ENCODE measurements at places on chromosomes 7 and 10. TPM values are rescaled to one million over a fixed set of nuclear protein-coding genes. Genes with fewer than 3 reads are reported as not detected.

- no peak overlapping the region for H3K27ac ChIP-seq
- H3K36me3 ChIP-seq, result no peaks in the 10 kb centered on the region
- H3K27me3 ChIP-seq, result no peaks in the 10 kb centered on the region
- H3K4me3 ChIP-seq, result no peak overlapping the region
- no peak for DNase-seq
Measured at GRCh38 chr7:1723254-1723653, 53.2 kb downstream of the ELFN1 start.

Gene RFC2
- total RNA-seq, result 14.6 TPM

GRCh38 chr10:84008878-84009277, 130.4 kb upstream of the GHITM start:
- H3K36me3 ChIP-seq, result no peaks in the 10 kb centered on the region
- peak; percentile 42 for DNase-seq
- H3K4me3 ChIP-seq, result no peak overlapping the region
- H3K27ac ChIP-seq, result no peak overlapping the region
- no peaks in the 10 kb centered on the region for H3K27me3 ChIP-seq

- H3K4me1 ChIP-seq, result peaks cover 8% of the 10 kb centered on the region
- no peak overlapping the region for H3K27ac ChIP-seq
- DNase-seq, result no peak
- H3K36me3 ChIP-seq, result peaks cover 7% of the 10 kb centered on the region
- H3K27me3 ChIP-seq, result no peaks in the 10 kb centered on the region
Measured at GRCh38 chr7:80829527-80829926, 89.3 kb downstream of the SEMA3C start.

Gene EBF3
- total RNA-seq, result 0.77 TPM

- DNase-seq, result no peak
Measured at GRCh38 chr7:77425101-77426051, 9.2 kb upstream of the GSAP start.

DNA sequence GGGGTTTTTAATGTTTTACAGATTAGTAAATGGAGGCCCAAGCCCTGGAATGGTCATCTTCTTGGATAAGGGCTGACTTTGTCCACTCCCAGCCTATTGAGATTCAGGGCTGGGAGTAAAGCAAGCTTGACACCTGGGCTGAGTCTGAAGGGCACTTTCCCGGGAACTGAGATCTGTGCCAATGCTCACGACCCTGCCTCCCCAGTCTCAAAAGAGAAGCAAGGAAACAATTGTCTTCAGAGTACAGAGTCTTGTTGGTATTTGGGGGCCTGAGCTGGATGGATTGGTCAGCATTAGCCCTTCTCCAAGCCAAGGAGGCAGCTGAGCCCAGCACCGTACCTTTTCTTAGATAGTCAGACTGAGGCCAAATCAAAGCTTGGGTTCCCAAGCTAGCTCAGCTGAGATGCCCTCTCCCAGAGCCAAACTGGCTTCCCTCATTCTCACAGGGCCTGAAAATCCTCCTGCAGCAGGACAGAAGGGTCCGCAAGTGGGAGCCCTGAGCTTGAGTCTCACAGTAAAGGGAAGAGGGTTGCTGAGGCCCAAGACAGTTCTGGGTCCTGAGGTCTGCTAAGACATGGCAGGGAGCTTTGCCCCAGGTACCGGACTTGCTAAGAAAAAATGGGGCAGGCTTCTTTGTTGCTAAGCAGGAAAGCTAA, 3.7 kb downstream of the DDIT4 start:
- no peak overlapping the region for H3K4me3 ChIP-seq
- peak overlapping the region; percentile 91 for H3K27ac ChIP-seq
- DNase-seq, result no peak
- H3K4me1 ChIP-seq, result peaks cover 23% of the 10 kb centered on the region

- no peak overlapping the region for H3K4me3 ChIP-seq
- H3K36me3 ChIP-seq, result no peaks in the 10 kb centered on the region
- H3K4me1 ChIP-seq, result no peaks in the 10 kb centered on the region
- DNase-seq, result no peak
Measured at GRCh38 chr10:10462151-10462941, 555.3 kb upstream of the CELF2 start.

DNA sequence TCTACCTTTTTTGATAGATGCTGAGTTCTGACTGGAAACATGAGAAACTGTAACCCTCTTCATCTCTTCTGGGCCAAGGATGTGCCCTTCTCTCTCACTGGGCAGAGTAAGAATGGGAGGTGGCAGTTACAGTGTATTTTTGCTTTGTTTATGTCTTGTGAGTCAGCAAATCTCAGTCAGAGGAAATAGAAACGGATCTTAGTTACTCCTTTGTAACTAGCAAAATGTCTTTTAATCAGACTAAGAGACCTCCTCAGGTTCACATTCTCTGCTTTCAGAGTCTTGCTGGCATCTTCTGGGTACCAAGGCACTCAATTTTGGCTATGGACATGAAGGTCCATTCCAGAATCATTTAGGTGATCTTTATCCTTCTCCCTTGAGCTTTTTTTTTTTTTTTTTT, 70.9 kb downstream of the HHEX start:
- H3K27ac ChIP-seq, result no peak overlapping the region
- DNase-seq, result no peak
- no peaks in the 10 kb centered on the region for H3K36me3 ChIP-seq
- H3K4me3 ChIP-seq, result no peak overlapping the region

All from hepatocyte (in vitro differentiated cells).